Forelimb muscle (tissue), 1 donor: ENCODE measurements at places on chromosomes 6 and 20. TPM values are rescaled to one million over a fixed set of nuclear protein-coding genes. Genes with fewer than 3 reads are reported as not detected.

DNA sequence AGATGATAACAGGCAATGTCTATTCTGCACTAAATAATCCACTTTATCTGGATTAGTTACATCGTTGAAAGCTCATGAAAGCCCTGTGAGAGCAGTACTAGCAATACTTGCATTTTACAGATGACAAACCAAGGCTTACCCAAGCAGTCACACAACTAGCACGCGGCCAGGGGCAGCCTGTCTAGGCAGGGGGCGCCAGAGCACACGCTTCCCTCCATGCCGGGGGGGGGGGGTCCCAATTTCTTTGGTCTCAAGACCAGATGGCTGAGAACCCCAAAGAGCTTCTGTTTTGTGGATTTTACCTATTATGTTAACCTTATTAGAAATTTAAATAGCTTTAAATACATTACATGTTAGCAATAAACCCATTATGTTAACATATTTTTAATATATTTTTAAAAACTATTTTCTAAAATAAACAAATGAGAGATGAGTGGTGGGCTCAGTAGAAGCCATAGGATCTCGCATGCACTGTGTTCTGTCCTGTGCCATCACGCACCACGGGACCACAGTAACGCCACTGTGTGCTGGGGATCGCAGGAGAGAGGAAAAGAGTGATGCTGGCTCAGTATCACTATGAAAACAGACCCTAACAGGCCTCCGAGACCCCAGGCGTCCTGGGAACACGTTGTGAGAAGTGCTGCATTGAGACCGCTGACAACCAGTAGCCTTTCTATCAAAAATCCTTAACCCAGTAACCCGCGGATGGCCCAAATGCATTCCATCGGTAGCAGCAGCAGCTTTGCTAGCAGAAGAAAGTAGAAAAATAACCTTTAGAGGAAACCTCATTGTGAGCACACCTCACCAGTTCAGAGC lies 5.3 kb upstream of the PRR18 start:
- DNase-seq: no peak

GRCh38 chr20:49594931-49595315 lies 27.0 kb upstream of the PTGIS start:
- DNase-seq: no peak

DNA sequence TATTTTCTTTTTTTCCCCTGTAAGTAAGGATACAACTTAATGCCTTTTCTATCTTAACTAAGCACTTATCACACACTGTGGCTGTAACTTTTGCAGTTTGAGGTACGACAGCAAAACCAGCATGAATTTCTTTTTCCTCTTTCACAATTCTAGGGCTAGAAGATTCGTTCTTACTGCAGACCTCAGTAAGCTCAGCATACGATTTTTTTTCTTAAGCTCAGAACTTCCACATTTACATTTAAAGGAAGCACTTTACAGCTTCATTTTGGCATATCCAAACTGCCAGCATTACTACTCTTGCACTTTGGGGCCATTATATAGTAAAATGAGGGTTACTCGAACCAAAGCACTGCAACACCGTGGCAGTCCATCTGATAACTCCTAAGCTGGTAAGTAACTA lies 889 bp upstream of the CHMP4B start:
- no peak for DNase-seq

DNA sequence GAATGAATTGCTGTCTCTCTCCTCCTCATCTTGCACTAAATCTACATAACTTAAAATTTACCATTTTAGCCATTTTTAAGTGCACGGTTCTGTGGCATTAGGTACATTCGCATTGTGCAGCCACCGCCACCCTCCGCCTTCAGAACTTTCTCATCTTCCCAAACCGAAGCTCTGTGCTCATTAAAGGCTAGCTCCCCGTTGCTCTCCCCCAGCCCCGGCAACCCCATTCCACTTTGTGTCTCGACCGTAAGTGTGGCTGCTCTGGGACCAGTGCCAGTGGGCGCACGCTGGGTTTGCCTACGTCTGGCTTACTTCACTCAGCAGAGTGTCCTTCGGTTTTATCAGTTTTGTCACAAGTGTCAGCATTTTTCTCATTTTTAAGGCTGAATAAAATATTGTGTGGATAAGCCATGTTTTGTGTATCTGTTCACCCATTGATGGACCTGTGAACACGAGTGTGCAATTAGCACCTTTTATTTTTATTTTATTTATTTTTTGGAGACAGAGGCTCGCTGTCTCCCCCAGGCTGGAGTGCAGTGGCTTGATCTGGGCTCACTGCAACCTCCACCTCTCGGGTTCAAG lies 16.8 kb downstream of the SLC17A9 start:
- DNase-seq: no peak

GRCh38 chr6:33243476-33243875 lies 28.2 kb downstream of the VPS52 start:
- DNase-seq: no peak

DNA sequence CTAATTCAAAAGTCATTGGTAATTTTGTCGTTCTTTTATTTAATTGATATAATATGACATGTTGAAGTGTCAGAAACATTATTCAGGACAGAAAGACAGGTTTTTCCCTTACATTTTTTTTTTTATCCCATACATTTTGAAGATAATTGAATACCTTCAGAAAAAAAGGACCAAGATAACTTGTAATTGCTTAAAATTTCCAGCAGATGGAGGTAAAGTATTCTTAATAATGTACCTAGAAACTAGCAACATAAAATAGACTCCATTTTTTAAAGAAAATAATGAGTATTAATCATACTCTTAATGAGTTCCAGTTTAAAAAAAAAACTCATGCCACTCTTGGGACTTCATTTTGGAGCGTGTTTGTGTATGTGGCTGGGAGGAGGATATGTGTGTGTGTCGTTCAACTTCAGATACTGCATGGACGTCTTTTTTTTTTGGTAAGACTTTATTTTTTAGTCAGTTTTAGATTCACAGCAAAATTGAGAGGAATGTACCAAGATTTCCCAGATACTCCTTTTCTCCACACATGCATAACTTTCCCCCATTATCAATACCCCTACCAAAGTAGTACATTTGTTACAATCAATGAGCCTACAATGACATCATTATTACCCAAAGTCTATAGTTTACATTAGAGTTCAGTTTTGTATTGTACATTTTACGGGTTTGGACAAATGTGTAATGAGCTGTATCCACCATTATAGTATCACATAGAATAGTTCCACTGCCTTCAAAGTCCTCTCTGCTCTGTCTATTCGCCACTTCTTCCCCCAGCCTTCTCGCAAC lies 79.4 kb downstream of the ROS1 start:
- no peak for DNase-seq

- no peak for DNase-seq
Measured at GRCh38 chr6:136783495-136784270, 8.6 kb downstream of the MAP3K5 start.

DNA sequence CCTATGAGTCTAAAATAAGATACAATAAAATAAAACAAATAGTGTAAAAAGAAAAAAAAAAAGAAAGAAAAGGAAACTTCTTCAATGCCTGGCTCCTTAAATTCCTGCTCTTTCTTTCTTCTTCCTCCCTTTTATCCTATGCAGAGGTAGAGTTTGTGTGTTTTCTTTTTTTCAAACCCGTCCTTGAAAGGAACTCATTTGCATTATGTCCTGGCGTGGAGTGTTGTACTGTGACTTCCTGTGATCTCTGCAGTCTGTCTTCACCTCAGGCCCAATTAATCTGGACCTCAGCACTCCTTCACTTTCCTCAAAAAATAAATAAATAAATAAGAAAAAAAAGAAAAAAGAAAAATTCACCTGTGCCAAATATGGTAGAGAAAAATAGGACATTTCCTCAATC lies 541.9 kb upstream of the SPTLC3 start:
- DNase-seq: no peak

- DNase-seq: no peak
Measured at GRCh38 chr20:47768016-47768824, 17.1 kb downstream of the SULF2 start.

- no peak for DNase-seq
Measured at GRCh38 chr6:170081556-170081955, 209.3 kb downstream of the DLL1 start.

GRCh38 chr6:40825102-40825501 lies 213.9 kb downstream of the UNC5CL start:
- peak; percentile 11 for DNase-seq

DNA sequence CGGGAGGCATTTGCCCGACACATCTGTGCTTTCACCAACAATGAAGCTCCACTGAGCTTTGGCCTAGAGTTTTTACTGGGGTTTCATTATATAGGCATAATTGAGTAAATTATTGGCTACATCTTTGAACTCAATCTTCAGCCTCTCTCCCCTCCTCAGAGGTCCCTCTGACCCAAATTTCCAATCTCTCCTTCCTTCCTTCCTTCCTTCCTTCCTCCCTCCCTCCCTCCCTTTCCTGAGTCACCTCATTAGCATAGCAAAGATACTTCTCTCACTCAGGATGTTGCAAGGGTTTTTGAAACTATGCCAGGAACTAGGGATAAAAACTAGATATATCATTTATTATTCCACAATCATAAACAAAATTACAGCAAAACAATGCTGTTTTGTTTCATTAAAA lies 238.2 kb upstream of the PRND start:
- DNase-seq: no peak

DNA sequence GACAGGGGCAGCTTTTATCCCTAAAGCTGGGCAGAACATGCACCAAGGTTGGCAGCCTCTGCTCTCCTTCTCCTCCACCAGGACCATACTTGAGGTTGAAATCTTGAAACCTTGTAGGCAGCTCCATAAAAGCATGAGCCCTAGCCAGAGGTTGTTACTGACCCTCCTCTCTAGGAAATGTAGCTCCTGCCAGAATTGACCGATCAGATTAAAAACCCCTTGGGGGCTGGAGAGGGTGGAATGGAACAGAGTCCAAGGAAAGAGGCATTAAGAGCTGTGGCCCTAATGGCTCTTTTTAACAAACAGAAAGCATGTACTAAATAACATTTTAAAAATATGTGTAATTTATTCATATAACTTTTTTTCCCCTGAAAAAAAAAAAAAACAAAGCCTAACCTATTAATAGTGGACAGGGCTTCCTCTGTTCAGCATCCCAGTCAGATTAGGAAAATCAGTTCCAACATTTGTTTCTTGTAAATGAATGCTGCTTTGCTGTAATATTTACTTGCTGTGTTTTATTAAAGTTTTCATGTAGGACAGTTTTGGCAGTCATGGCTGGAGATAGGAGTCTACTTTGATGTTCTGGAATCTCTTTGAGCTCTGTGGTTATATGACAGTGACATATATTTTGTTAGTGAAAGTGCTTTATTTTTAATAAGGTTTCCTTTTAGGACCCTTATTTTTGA lies 41.3 kb downstream of the MTHFD1L start:
- DNase-seq: no peak

GRCh38 chr6:125224231-125224861 lies 70.8 kb downstream of the TPD52L1 start:
- no peak for DNase-seq

- DNase-seq: no peak
Measured at GRCh38 chr6:63448229-63448628, 124.1 kb upstream of the LOC128125822 start.

GRCh38 chr20:63248835-63249591 lies 5.2 kb downstream of the NKAIN4 start:
- no peak for DNase-seq

- DNase-seq: no peak
Measured at GRCh38 chr6:24743265-24743943, 24.4 kb upstream of the C6orf62 start.

DNA sequence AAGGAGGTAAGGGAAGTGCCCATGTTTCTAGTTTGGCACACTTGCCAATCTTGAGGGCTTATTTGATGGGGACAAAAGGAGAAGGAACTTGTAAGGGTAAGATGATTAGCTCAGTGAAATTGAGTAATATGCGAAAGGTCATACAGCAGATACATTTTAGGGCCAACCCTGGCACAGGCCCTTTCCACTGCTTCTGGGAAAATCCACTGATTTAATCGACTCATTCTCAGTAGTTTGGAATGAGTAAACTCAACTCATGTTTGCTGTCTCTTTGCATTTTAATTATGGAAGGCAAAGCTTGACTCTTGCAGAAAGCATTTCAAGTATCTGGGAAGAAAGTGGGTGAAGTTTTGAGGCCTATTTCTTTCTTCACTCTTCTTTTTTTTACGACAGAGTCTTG lies 20.0 kb downstream of the PHF20 start:
- DNase-seq: no peak

DNA sequence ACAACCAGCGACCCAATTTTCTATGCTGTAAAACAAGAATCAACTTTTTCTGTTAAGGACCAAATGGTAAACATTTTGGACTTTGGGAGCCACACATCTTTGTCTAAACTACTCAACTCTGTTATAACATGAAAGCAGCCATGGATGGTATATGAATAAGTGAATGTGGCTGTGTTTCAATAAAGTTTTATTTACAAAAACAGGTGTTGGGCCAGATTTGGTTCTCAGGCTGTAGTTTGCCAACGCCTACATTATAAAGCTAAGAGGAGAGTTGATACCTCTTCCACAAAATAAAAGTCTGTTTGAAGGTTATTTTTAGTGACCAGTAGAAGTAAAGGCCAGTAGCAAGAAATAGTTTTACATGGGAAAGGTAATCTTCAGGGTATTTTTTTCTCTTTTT lies 60.4 kb upstream of the SDHAF4 start:
- DNase-seq: no peak

- no peak for DNase-seq
Measured at GRCh38 chr6:53284901-53285300, 63.8 kb downstream of the ELOVL5 start.

DNA sequence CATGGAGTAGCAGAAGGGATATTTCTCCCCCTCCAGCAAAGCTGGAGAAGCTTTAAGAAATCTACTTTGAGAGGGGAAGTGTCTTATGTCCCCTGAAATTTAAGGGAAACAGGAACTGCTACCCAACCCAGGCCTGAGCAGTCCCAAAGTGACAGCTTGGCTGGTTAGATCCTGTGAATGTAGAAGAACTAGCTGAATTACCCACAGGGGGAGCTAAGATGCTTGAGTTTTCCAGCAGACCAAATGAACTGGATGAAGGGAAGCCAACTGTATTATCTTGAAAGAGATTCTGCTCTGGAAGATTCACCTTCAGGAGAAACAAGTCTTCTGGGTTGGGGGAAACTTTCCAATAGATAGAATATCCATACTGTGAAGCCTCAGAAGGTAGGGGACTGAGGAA lies 303.3 kb upstream of the MMS22L start:
- DNase-seq: no peak

- DNase-seq: no peak
Measured at GRCh38 chr20:58310291-58310782, 822 bp downstream of the RAB22A start.

DNA sequence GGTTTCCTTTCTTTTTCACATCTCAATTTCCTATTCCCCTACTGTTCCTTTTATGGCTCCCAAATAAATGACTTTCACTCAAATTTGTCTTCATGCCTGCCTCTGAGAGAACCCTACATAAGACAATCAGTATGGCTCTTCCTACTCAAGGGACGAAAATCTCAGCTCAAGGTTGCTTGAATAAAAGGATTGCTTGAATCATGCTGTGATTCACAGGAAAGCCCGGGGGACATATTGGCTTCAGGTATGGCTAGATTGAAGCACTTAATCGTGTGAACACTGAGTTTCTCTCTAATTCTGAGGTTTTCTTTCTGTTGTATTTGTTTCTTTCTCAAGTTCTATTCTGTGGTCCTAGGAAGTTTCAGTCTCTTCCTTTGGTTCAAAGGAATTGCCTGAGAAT lies 140.3 kb upstream of the SULF2 start:
- no peak for DNase-seq

The TMEM30A gene
- 56.1 TPM for polyA plus RNA-seq

The PCIF1 gene
- 22.3 TPM for polyA plus RNA-seq

The ECT2L gene
- polyA plus RNA-seq: 0.29 TPM

The GRM1 gene
- polyA plus RNA-seq: not detected

The PRICKLE4 gene
- polyA plus RNA-seq: 3.0 TPM

The ARMH2 gene
- polyA plus RNA-seq: not detected

The SPDEF gene
- 0.14 TPM for polyA plus RNA-seq

The KIF6 gene
- polyA plus RNA-seq: 1.8 TPM

The AURKA gene
- 7.0 TPM for polyA plus RNA-seq

The CYP24A1 gene
- polyA plus RNA-seq: 0.68 TPM

The LIN28B gene
- 0.05 TPM for polyA plus RNA-seq

The PRND gene
- 44.4 TPM for polyA plus RNA-seq

The HCK gene
- 3.5 TPM for polyA plus RNA-seq
